ENCODE measurements at places on chromosomes 2 and 18. TPM values are rescaled to one million over a fixed set of nuclear protein-coding genes. Genes with fewer than 3 reads are reported as not detected.

Gene LAMA1
- total RNA-seq = 67.1 TPM

Gene HS1BP3
- 49.5 TPM for total RNA-seq

Gene CHN1
- total RNA-seq = 5.4 TPM

Gene UGT1A4
- total RNA-seq = not detected

Gene CPO
- total RNA-seq = 0.12 TPM

Gene CNGA3
- total RNA-seq = not detected

Gene MAP2
- 13.4 TPM for total RNA-seq

Gene GRB14
- 0.89 TPM for total RNA-seq

Gene PPIL3
- 26.8 TPM for total RNA-seq

Gene MEIS1
- 131 TPM for total RNA-seq

Gene MC4R
- total RNA-seq = not detected

Data from uterine smooth muscle cell (primary cell).